Left lung (tissue), 14 donors: ENCODE measurements at places on chromosomes 2 and 18. TPM values are rescaled to one million over a fixed set of nuclear protein-coding genes. Genes with fewer than 3 reads are reported as not detected.
A peak's percentile ranks its signal among the peaks of the same experiment; 100 is the strongest.

DNA sequence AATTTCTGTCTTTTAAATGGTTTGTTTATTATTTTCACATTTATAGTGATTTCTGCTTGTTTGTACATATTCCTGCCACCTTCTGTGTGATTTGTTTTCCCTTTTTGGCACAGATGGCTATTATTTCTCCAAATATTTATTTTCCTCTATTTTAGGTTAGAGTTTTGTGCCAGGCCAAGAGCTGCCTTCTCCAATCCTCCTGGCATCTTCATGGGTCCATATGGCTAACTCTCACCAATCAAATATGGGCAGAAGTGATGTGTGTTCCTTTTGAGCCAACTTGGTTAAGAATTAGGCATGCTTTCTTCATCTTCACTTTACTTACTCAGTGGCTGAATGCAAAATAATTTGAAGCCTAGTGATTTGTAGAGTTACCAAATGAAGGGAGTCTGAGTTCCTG lies 697.1 kb upstream of the CELF4 start:
- no peak for DNase-seq

DNA sequence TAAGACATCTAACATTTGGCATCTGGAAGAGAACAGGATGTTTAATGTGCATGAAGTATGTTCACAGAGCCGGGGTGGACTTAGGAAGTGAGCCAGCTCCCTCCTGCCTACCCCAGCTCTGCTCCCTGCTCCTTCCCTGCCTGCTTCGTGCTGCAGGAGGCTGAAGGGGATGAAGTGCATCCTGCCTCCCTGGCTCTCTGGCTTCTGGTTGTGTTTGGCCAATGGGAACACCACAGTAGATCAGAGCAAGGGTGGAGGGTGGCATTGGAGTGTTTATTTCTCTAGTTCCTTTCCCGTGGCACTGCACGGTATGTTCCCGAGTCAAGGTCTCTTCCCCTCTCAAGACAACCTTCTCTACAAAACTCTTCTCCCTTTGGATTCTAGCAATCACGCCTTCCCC lies 379.9 kb downstream of the CLIP4 start:
- DNase-seq, result no peak

- DNase-seq, result peak; percentile 34
These were observed 68.4 kb upstream of the CTDP1 start for GRCh38 chr18:79611040-79611681.

DNA sequence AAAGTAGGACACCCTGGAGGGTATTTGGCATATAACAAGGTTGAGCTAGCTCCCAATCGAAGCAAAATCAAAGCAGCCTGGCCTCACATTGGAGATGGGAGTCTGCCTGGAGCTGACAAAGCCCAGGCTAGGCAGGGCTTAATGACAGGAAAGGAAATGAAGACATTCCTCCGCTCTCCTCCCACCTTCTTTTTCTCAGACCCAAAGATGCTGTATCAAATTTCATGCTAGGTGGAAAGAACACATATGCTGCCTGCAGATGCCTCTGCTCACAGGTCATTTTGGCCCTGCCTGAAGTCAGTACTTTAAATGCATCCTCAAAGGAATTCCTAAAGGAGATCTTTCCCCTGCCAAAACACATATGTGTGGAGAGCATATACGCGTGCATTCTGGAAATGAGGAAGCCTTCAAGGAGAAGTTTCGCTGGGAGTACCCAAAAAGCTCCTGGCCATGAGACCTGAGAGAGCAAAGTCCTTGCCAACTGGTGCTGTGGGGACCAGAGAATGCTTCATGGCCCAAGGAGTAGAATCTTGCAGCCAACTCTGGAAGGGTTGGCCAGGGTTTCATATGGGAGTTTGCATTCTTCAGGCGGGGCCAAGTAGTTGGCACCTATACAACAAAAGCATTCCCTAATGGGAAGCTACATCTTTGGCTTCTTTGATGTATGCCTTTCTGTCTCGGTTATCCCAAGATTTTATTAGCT lies 88.0 kb downstream of the AQP4 start:
- no peak for DNase-seq

- DNase-seq, result peak; percentile 42
These were observed 812 bp downstream of the SOWAHC start for GRCh38 chr2:109614715-109615636.

DNA sequence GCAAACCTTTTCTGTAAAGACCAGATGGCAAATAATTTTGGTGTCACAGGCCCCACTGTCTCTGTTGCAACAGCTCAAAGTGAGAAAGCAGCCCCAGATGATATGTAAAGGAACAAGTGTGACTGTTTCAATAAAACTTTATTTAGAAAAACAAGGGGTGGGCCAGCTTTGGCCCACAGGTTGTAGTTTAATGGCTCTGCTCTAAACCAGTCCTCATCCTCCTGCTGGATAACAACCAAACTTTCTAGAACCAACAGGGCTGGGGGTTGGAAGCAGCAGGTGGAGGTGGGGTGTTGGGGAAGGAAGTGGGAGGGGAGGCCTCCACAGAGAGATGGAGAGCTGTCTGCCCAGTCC lies 28.8 kb upstream of the INHBB start:
- DNase-seq, result no peak

GRCh38 chr2:237354892-237355291 lies 59.1 kb downstream of the COL6A3 start:
- DNase-seq, result no peak

DNA sequence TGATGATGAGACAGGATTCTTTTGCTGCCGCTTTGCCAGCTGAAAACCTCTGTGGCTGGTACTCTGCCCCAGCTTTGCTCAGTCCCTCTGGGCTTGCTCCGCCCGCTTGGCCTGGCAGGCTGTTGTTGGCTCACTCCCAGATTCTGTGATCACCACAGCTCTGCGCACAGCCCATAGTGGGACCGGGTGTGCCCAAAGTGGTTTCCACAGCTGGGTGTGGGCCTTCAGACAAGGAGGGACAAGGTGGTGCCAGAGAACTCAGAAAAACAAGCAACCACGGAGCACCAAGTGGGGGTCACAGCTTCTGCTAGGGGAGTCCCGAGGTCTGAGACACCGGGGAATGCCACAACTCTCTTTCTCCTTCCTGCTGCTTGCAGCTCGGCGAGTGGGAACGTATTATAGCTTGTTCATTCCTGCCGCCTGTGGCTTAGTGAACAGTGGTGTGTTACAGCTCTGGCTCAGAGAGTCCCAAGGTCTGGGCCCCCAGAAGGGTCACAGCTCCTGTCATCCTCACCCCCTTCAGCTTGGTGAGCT lies 9.2 kb upstream of the KYNU start:
- no peak for DNase-seq

DNA sequence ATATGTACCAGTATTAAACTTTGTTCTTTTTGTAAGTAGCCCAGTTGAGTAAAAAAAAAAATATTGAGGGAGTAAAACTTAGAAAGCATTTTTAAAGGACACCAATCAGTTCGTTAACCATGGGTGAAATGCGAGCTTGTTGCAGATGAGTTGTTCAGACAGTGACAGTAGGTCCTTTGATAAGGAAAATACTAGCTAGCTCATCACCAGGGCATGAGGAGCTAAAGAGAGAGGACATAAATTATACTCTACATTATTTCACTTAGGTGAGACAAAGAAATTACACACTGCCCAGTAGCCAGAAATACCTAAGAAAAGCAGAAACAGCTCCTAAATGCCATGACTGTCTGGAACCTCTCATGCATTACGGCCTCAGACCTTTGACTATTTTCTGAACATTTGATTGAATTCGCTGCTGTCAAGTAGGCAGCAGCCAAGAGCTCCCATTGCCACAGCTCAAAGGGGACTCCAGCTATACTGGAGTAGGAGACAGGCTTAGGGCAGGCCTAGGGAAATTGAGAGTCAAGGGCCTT lies 2.6 kb upstream of the HNRNPLL start:
- DNase-seq, result no peak

- DNase-seq, result no peak
These were observed 236.8 kb downstream of the DYSF start for GRCh38 chr2:71689968-71690834.

GRCh38 chr2:235734688-235735231 lies 240.9 kb downstream of the AGAP1 start:
- DNase-seq, result no peak

DNA sequence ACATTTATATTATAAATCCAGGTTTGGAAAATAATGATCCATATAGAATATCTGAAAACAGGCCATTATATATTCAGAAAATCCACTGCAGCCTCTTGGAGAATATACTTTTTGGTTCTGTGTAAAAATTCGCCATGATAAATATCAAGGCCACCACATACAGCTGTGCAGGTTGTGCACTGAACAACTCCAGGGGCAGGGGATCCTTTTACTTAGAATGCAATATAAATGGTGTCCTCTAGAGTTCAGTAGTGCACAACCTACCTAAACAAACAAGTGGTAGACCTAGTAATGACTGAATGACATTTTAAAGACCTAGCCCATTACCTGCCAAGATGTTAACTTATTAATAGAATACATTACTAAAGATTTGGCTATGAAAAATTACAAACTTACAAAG lies 22.4 kb downstream of the MOGAT1 start:
- DNase-seq, result no peak

DNA sequence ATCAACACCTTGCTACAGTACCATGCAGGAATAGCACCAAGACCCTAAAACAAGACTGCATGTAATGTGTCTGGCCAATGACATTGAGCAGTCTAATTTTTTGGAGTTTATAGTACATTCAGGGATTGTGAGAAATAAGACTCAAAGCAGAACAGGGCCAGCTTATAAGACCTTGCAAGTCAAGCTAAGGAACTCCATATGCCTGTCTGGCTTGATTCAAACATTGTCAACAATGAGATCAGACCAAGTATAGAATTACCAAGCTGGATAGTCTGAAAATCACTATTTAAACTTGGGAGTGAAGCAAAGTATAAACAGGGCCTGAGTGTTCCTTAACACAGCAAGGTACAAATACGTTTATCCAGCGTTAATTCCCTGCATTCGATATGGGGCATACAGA lies 370.9 kb downstream of the CNTNAP5 start:
- no peak for DNase-seq

GRCh38 chr2:207993151-207993763 lies 32.1 kb downstream of the PLEKHM3 start:
- no peak for DNase-seq

- no peak for DNase-seq
These were observed 26.1 kb downstream of the GAD1 start for GRCh38 chr2:170842785-170843184.

DNA sequence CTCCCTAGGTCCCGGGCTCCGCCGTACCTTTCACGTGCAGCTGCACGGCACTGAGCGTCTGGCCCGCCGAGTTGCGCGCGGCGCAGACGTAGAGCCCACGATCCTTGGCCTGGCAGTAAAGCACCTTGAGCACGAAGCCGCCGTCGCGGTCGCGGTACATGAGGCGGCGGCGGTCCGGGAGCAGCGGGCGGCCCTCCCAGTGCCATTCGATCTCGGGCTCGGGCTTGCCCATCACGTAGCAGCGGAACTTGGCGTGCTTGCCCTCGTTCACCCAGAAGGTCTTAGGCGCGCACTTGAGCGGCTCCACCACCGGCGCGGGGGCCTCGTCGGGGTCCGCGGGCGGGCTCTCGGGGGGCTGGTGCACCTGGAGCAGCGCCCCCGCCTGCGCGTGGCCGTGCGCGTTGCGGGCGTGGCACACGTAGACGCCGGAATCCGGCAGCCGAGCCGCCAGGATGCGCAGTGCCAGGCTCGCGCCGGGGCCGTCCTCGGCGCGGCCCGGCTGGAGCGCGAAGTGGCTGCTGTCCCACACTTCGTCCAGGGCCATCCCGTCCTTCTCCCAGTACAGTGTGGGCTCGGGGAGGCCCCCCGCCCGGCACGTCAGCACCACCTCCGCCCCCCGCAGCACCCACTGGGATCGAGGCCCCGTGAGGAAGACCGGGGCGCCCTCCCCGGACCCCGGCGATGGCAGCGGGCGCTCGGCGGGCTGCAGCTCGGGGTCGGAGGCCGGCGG lies 980 bp downstream of the OBSL1 start:
- peak; percentile 37 for DNase-seq

GRCh38 chr2:120278901-120279300 lies 26.2 kb downstream of the RALB start:
- DNase-seq, result no peak

DNA sequence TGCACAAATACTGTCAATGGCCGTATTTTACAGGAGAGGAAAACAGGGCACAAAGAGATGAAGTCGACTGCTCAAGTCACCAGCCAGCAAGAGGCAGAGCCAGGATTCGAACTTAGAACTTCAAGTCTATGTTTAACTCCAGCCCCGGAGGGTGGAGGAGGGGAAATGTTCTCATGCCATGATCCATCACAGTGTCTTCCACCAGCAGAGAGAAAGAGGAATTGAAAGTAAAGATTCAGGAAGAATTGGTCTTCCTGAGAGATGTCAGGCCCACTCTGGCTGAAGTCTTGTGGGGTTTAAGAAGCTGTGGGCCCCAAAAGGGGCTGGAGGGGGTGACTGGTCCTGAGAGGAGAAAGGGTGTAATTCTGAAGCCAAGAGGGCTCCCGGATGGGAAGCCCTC lies 260.0 kb downstream of the TNS1 start:
- no peak for DNase-seq

Gene DTNB
- 17.6 TPM for total RNA-seq

Gene SFXN5
- total RNA-seq, result 17.1 TPM

Gene RNASEH1
- total RNA-seq, result 22.8 TPM

Gene TTC27
- total RNA-seq, result 9.9 TPM

Gene LCT
- 0.08 TPM for total RNA-seq

Gene HOXD10
- not detected for total RNA-seq
